ENCODE measurements at places on chromosomes 16 and 17. TPM values are rescaled to one million over a fixed set of nuclear protein-coding genes. Genes with fewer than 3 reads are reported as not detected.

Gene CDH15
- total RNA-seq: under 0.01 TPM

Gene ABCA10
- total RNA-seq: 3.9 TPM

Gene FOXO3B
- 8.0 TPM for total RNA-seq

Gene SUPT4H1
- total RNA-seq: 47.1 TPM

Gene CES5A
- total RNA-seq: not detected

Gene KCNAB3
- total RNA-seq: 1.2 TPM

Gene GPR139
- not detected for total RNA-seq

Gene PAM16
- 38.6 TPM for total RNA-seq

Gene KRT31
- not detected for total RNA-seq

Gene FAAP100
- total RNA-seq: 13.7 TPM

Gene IL4R
- total RNA-seq: 72.7 TPM

Gene CTF1
- 6.8 TPM for total RNA-seq

Gene MYL11
- total RNA-seq: not detected

Gene KCNH4
- total RNA-seq: 0.17 TPM

Gene SLC12A3
- not detected for total RNA-seq

Gene IRF8
- total RNA-seq: 12.9 TPM

Gene PLD6
- 3.1 TPM for total RNA-seq

Gene KRTAP9-4
- total RNA-seq: not detected

Gene PERCC1
- not detected for total RNA-seq

Gene SOX9
- 1.4 TPM for total RNA-seq

Gene PRSS22
- total RNA-seq: not detected

Gene ANKRD40CL
- not detected for total RNA-seq

Gene IGFALS
- not detected for total RNA-seq

Gene C1QTNF1
- total RNA-seq: 74.6 TPM

Gene IRX5
- total RNA-seq: not detected

Gene FSCN2
- total RNA-seq: 1.2 TPM

Gene KRT12
- total RNA-seq: not detected

Gene TBC1D3E
- not detected for total RNA-seq

Gene CDRT15
- not detected for total RNA-seq

Gene DHRS7C
- total RNA-seq: not detected

Gene LPO
- not detected for total RNA-seq

Gene PVALEF
- not detected for total RNA-seq

Gene APOH
- total RNA-seq: not detected

Gene ASIC2
- total RNA-seq: not detected

Gene SLC52A1
- total RNA-seq: not detected

Gene MAP2K6
- 0.83 TPM for total RNA-seq

Gene ASPA
- total RNA-seq: 2.9 TPM

Gene CLEC19A
- total RNA-seq: not detected

Gene SYNGR3
- 2.8 TPM for total RNA-seq

Gene TPSAB1
- 15.6 TPM for total RNA-seq

Gene CNTNAP1
- 4.7 TPM for total RNA-seq

Gene KIF2B
- not detected for total RNA-seq

Gene AANAT
- not detected for total RNA-seq

Gene CUEDC1
- 72.2 TPM for total RNA-seq

Gene PRKCB
- total RNA-seq: 7.1 TPM

Gene NKD1
- 64.6 TPM for total RNA-seq

Data from esophagus muscularis mucosa (tissue), 4 donors.